Putamen (tissue), 1 donor: ENCODE measurements at places on chromosomes 16 and 17.

GRCh38 chr17:82808006-82808405 is 31.8 kb downstream of the ZNF750 start:
- no peak for DNase-seq

DNA sequence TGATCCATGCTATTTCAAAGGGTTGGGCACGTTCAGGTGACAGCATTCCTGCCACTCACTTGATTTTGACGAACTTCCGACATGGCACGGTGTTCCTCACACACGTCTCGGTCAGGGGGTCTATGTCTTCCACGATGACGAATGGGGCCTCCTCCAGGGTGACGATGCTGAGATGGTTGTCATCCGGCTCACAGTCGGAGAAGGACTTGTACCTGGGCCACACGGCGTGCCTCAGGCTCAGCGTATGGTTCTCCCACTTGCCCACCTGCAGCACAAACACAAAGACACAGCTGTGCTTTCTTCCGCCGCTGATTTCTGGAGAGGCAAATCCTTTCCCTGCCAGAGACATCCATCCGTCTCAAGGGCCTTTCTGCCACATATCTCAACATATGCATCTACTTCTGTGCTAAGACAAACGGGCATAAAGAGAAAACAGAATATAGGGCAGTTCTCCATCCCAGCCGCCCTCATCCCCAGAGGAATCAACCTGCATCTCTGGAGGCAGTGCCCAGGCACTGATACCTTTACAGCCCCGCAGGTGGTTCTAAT is 332.5 kb downstream of the GRIN2A start:
- no peak for DNase-seq

- peak; percentile 75 for DNase-seq
Measured at GRCh38 chr16:89584768-89585549, 9.4 kb downstream of the CPNE7 start.

DNA sequence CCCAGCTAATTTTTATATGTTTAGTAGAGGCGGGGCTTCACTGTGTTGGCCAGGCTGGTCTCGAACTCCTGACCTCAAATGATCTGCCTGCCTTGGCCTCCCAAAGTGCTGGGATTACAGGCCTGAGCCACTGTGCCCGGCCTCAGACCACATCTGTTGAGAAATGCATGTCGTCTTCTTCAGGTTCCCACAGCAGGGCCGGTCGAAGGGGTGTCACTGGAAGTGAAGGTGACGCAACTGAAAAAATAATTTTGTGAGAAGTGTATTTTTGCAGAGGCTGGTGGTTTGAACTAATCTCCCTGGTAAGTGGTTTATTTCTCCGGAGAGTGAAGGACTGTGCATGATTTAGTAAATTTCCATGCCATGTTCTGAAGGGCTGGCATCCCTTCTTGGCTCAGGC is 33.4 kb upstream of the IL34 start:
- DNase-seq: no peak

- DNase-seq: no peak
Measured at GRCh38 chr17:77736721-77737120, 221.8 kb upstream of the TNRC6C start.

DNA sequence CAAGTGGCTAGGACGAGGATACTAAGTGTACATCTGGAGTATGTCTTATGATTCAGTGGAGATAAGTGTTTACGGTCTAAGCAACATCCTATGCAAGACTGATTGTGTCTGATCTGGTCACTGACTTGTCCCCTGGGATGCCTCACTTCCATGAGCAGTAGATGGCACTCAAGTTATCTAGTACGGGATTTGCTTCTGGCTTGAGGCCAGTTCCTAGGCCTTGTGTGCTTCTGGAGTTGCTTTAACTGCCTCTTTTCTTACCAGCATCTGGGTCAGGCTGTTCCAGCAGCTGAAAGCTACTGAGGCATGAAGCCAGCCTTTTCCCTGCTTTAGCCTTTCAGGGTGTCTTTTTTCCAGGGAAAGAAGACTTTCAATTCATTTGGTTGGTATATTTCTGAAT is 23.0 kb downstream of the SUPT6H start:
- DNase-seq: peak; percentile 85

- no peak for DNase-seq
Measured at GRCh38 chr17:65644545-65644944, 83.1 kb upstream of the AXIN2 start.

GRCh38 chr17:73585583-73585982 is 58.7 kb downstream of the SDK2 start:
- no peak for DNase-seq

GRCh38 chr17:28944343-28944742 is 7.0 kb downstream of the PHF12 start:
- no peak for DNase-seq

DNA sequence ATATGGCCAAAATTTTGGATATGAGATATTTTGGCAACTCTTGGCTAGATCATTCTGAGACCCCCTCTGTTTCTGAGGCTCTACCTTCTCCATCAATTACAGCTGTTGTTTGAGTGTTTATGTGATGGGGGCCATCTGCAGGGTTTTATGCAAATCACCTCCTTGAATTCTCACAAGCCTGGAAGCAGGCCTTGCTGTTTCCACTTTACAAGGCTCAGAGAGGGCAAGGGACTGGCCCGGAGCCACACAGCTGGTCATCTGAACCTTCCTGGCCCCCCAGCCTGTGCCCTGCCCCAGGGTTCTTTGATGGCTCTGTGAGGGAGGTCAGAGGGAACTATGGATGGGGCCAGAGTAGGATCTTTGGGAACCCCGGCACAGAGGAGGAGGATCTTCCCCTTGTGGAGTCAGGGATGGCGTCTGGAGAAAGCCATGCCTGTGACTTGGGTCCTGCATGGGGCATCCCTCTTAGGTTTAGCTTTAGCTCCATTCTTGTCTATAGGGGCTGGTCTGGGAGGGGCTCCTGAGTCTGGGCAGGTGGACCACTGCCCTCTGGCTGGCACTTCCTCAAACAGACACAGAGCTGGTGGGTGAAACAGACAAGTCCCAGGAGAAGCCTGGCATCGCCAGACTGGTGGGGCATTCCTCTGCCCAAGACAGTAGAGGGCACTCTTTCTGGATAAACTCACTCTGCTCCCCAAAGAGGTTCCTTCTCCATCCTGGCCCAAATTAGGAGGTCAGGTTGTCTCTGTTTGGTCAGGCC is 26.2 kb downstream of the IL21R start:
- DNase-seq: no peak

DNA sequence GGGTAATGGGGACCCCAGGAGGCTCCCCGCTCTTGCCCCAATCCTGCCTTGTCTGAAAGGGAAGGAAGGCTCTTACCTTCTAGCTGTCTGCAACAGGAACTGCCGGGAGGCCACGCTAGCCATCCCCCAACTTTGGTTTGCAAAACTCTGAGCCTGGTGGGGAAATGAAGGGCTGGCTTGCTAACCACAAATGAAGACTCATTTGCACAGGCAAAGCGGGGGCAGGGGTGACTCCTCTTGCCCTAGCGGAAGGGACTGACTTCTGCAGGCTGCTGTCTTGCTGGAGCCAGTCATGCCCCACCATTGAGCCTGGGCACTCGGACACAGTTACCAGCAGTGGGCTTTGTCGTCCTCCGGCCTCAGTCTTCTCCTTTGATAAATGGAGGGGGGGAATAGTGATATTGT is 52.6 kb downstream of the PLCG2 start:
- peak; percentile 25 for DNase-seq

DNA sequence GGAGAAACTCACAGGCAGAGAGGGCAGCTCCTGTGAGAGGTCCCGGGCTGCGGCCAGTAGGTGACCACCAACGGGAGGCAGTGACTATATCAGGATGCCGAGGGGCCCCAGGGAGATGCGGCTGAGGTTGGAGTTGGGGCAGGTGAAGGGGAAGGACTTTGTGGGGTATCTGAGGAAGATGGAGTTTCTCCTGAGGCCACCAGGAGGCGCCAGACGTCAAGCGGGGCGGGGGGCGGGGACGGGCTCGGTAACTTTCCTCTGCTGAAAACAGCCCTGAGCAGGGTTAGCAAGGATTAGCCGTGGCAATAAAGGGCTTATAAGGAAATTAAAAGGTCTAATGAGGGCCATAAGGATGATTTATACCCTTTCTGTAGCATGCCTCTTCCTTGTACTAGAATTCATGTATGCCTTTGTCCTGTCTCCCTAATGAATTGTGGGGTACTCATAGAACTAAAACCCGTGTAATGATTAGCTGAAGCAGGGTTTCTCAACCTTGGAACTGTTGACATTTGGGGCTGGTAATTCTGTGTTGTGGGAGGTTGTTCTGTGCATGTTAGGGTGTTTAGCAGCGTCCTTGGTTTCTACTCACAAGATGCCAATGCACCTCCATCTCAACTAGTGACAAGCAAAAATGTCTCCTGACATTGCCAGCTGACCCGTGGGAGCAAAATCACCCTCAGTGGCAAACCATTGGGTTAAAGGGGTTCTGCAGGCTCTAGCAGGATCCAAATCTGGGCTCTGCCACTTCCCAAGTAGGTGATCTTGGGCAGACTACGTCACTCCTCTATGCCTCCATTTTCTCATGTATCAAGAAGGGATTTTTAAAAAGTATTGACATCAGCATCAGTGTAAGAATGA is 74.8 kb upstream of the GRIN2A start:
- peak; percentile 8 for DNase-seq

GRCh38 chr16:21156767-21157467 is 1.6 kb upstream of the LDAF1 start:
- DNase-seq: peak; percentile 54

- no peak for DNase-seq
Measured at GRCh38 chr16:56013962-56014552, 138.9 kb upstream of the CES5A start.

- no peak for DNase-seq
Measured at GRCh38 chr17:66839616-66840015, 4.7 kb downstream of the CACNG5 start.

DNA sequence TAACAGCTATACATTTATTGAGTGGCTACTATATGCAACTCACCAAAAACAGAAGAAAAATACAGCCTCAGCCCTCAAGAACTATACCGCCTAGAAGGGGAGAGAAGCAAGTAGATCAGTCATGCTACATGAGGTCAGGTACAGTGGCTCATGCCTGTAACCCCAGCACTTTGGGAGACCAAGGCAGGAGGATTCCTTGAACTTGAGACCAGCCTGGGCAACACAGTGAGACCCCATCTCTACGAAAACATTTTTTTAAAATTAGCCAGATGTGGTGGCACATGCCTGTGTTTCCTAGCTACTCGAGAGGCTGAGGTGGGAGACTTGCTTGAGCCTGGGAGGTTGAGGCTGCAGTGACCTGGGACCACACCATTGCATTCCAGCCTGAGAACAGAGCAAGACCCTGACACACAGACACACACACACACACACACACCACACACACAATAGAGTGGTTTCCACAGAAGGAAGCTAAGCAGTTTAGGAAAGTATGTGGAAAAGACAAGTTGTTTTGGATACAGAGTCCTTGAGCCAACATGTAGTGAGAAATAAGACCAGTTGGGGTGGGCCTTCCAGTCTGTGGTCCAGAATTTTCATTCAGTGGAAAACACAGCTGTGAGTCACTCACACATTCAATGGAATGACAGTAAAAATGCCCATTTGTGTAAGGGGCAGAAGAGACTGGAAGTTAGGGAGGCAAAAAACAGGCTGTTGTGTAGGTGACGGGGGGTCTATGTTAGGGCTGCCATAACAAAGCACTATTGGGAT is 10.7 kb upstream of the SNTB2 start:
- no peak for DNase-seq

GRCh38 chr17:33164169-33164881 is 128.8 kb downstream of the ASIC2 start:
- DNase-seq: no peak

DNA sequence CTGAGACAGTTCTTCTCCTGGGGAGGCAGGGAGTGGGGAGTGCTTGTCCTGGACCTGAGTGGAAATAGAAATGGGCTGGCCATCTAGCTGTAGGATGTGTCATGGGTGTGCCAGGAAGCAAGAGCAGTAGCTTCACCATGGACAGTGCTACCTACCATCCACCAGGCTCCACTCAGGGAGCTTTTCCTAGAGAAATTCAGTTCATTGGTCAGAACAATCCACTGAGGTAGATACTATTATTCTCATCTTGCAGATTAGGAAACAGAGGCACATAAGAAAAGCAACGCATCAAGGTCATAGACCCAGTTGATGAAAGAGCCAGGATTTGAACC is 372.0 kb downstream of the SLC39A11 start:
- DNase-seq: no peak

GRCh38 chr17:40419559-40420331 is 2.0 kb upstream of the TOP2A start:
- DNase-seq: no peak

DNA sequence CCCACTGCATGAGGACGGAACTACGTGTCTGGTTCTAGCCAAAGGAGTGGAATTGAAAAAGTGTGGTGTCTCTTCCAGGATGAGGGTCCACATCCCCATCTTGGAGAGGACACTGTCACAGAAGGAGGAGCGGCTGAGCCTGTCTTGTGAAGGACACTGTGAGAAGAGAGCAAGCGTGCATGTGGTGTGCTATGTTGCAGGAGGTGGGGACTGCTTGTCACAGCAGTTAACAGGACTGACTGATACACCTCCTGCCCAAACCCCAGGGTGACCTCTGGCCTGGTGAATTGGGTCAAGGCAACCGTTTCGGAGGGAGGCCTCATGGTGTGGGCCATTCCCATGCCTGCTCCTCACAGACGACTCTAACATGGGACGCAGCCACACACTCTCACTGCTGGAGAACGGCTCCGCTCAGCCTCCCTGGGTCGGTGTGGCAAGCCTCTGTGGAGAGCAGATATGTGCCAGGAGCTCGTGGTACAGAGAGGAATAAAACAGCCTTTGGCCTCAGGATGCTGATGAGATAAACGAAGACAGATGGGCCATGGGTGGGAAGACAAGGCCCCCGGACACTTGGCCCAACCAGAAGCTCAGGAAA is 56.4 kb upstream of the RBFOX3 start:
- DNase-seq: no peak

DNA sequence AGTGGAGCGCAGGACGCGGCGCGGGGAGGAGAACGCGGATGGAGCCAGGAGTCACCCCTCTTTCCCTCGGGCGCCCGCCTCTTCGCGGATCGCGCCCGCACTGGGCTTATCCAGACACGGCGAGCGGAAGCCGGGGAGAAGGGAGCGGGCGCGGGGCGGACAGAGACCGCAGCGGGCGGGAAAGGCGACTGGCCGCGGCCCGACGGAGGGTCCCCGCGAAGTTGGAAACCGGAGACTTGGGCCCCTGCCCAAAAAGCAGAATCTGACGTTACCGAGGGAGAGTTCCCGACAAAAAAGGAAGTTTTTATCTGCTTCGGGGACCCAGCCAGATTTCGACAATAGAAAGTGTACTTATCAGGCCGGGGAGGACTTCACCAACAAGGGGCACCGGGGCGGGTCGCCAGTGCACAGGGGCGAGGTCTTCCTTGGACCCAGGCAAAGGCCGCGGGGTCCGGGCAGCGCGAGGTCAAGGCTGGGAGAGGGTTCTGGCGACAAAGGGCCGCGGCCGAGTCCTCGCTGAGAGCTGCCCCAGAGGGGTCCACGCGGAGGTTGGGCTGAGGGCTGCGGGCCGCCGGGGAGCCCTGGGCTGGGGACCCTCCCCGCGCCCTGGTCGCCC is 519 bp downstream of the ST6GALNAC2 start:
- DNase-seq: no peak
